ENCODE measurements at places on chromosomes 5 and 9. TPM values are rescaled to one million over a fixed set of nuclear protein-coding genes. Genes with fewer than 3 reads are reported as not detected.

GRM6 gene
- not detected for total RNA-seq

CDKN2B gene
- 7.0 TPM for total RNA-seq

CCL19 gene
- not detected for total RNA-seq

FOXD4L3 gene
- 0.15 TPM for total RNA-seq

ADAM19 gene
- total RNA-seq = 113 TPM

NUP155 gene
- 68.6 TPM for total RNA-seq

- H3K27me3 ChIP-seq = peaks cover 11% of the 10 kb centered on the region
- H3K4me3 ChIP-seq = no peak overlapping the region
- no peak for DNase-seq
- H3K27ac ChIP-seq = no peak overlapping the region
- H3K4me1 ChIP-seq = peaks cover 5% of the 10 kb centered on the region
Observed at GRCh38 chr5:106854105-106854687, 816.5 kb downstream of the EFNA5 start.

GRCh38 chr5:34898258-34898895 lies 16.9 kb downstream of the RAD1 start:
- no peak overlapping the region for H3K4me3 ChIP-seq
- H3K36me3 ChIP-seq = peaks cover 3% of the 10 kb centered on the region
- H3K4me1 ChIP-seq = peaks cover 7% of the 10 kb centered on the region
- H3K27me3 ChIP-seq = no peaks in the 10 kb centered on the region

- peak overlapping the region; percentile 73 for H3K27ac ChIP-seq
- H3K4me3 ChIP-seq = no peak overlapping the region
- no peaks in the 10 kb centered on the region for H3K36me3 ChIP-seq
- H3K27me3 ChIP-seq = no peaks in the 10 kb centered on the region
- no peak for DNase-seq
- H3K4me1 ChIP-seq = peaks cover 7% of the 10 kb centered on the region
Observed at GRCh38 chr5:126044111-126044668, 379.0 kb upstream of the GRAMD2B start.

- H3K27ac ChIP-seq = no peak overlapping the region
- peaks cover 34% of the 10 kb centered on the region for H3K36me3 ChIP-seq
- DNase-seq = no peak
Observed at GRCh38 chr9:123003466-123003865, 30.0 kb upstream of the GPR21 start.

DNA sequence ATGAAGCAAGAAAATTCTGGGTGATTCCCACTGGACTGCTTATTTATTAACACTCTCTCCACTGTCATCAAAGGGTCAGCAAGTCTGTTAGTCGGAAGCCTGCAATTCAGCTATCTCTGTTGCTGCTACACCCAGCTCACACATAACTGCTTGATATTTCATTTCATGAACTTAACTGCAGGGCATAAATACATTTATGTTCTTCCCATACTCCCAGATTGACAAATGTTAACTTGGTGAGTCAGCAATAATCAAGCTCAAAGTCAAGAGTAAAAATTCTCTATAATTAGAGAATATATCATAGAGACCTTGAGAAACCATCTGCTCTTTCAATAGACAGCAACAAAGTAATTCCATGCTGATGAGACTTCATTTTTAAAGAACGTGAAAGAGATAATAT lies 198.8 kb downstream of the ADAMTS12 start:
- H3K36me3 ChIP-seq = no peaks in the 10 kb centered on the region
- no peak overlapping the region for H3K4me3 ChIP-seq
- no peak overlapping the region for H3K27ac ChIP-seq
- H3K27me3 ChIP-seq = no peaks in the 10 kb centered on the region

DNA sequence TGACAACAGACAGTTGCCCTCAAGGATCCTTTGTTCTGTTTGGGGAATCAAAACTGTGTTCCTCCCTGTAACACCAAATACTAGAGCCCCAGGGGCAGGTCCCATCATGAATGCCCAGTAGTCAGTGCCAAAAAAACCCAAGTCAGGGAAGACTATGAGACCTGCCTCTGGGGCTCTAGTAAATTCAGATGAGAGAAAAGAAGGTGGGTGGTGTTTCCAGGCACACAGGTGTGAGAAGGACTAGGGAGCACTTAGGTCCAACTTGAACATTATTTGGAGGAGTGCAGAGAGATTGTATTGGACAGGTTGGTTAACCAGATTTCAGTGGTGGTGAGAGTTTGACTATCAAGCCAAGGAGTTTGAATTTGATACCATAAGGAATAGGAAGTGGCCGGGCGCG lies 52.0 kb downstream of the SLC22A5 start:
- H3K27me3 ChIP-seq = no peaks in the 10 kb centered on the region
- DNase-seq = no peak
- no peaks in the 10 kb centered on the region for H3K36me3 ChIP-seq
- no peak overlapping the region for H3K27ac ChIP-seq
- no peaks in the 10 kb centered on the region for H3K4me1 ChIP-seq
- H3K4me3 ChIP-seq = no peak overlapping the region

- no peak overlapping the region for H3K4me3 ChIP-seq
- H3K27me3 ChIP-seq = no peaks in the 10 kb centered on the region
- H3K4me1 ChIP-seq = peaks cover 16% of the 10 kb centered on the region
- H3K36me3 ChIP-seq = no peaks in the 10 kb centered on the region
- no peak for DNase-seq
- no peak overlapping the region for H3K27ac ChIP-seq
Observed at GRCh38 chr5:167863883-167864282, 427.6 kb upstream of the WWC1 start.

- H3K27ac ChIP-seq = no peak overlapping the region
- H3K27me3 ChIP-seq = peaks cover 51% of the 10 kb centered on the region
- no peak overlapping the region for H3K4me3 ChIP-seq
- H3K4me1 ChIP-seq = peaks cover 9% of the 10 kb centered on the region
- H3K36me3 ChIP-seq = no peaks in the 10 kb centered on the region
Observed at GRCh38 chr9:122374885-122375420, 4.1 kb downstream of the PTGS1 start.

GRCh38 chr5:114448481-114448880 lies 86.6 kb downstream of the KCNN2 start:
- no peaks in the 10 kb centered on the region for H3K36me3 ChIP-seq
- H3K27ac ChIP-seq = no peak overlapping the region
- no peak overlapping the region for H3K4me3 ChIP-seq
- no peak for DNase-seq
- H3K27me3 ChIP-seq = no peaks in the 10 kb centered on the region

DNA sequence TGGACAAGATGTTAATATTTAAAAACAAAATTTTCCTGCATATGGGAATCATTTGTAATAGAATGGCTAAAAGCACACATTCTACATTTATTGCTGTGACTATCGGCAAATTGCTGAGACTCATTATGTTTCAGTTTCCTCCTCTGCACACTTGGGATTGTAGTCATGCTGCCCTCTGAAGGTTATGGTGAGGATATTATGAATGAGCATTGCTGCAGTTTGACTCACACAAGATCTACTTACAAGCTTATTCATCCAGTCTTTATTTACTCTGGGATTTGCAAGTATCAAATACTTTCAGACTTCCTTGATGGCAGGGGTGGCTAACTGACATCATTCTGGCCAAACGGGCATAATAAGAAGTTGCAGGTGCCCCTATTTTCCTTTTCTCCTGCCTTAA lies 9.5 kb upstream of the NFIL3 start:
- no peak overlapping the region for H3K27ac ChIP-seq
- DNase-seq = no peak
- H3K4me3 ChIP-seq = no peak overlapping the region
- H3K4me1 ChIP-seq = no peaks in the 10 kb centered on the region
- H3K36me3 ChIP-seq = no peaks in the 10 kb centered on the region

- DNase-seq = no peak
- H3K36me3 ChIP-seq = no peaks in the 10 kb centered on the region
- H3K27me3 ChIP-seq = no peaks in the 10 kb centered on the region
- H3K4me3 ChIP-seq = no peak overlapping the region
Observed at GRCh38 chr5:153358315-153358976, 132.0 kb upstream of the GRIA1 start.

DNA sequence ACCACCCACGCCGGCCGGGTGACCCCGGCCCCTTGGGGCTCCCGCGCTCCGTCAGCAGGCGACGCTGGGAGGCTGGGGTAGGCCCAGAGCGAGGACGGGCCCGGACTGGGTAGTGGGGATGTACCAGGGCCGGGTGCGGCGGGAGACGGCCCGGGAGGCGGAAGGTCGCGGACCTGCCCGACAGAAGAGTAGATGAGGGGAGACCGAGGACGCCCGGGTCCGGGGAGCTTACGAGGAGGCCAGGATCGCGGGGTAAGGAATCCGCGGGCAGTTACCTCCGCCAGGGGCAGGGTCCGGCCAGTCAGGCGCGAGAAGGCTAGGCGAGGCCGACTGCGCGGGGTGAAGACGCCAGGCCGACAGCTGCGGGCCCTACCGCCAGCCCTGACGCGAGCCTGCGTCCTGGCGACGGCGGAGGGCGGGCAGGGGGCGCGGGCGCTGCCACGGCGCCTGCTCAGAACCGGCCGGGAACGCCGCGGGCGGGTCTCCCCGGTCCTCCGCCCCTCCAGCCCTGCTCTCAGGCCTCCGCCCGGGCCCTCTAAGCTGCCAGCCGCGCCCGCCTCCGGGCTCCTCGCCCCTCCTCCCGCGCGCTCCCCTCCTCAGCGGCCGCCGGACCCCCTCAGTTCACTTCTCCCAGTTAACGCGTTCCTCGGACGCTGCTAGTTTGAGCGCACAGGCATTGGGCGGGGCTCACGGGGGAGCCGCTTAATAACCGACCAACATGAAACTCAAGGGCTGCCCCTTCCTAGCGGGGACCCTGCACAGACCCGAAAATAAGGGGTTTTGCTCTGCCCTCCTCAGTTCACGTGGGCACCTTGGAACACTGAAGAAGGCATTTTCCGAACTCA lies at the start of gene CPLANE1:
Gene CPLANE1 (minus strand): TSS at position 407 of the 845 bp plus-strand sequence. CDS start 1,678 bp downstream, outside the sequence.
- peak within 1 kb of the TSS; percentile 98 for H3K4me3 ChIP-seq
- no peaks in the 10 kb centered on the region for H3K27me3 ChIP-seq
- no peaks in the 10 kb centered on the region for H3K4me1 ChIP-seq
- peaks cover 1% of the 10 kb centered on the region for H3K36me3 ChIP-seq
- peak within 1 kb of the TSS; percentile 86 for H3K27ac ChIP-seq
- peak; percentile 93 for DNase-seq

- peaks cover 17% of the 10 kb centered on the region for H3K4me1 ChIP-seq
- no peak overlapping the region for H3K27ac ChIP-seq
- H3K36me3 ChIP-seq = no peaks in the 10 kb centered on the region
- DNase-seq = no peak
- H3K4me3 ChIP-seq = no peak overlapping the region
- peaks cover 8% of the 10 kb centered on the region for H3K27me3 ChIP-seq
Observed at GRCh38 chr9:118929287-118929686, 439.9 kb downstream of the BRINP1 start.
